ENCODE measurements at places on chromosomes 12 and 14.

DNA sequence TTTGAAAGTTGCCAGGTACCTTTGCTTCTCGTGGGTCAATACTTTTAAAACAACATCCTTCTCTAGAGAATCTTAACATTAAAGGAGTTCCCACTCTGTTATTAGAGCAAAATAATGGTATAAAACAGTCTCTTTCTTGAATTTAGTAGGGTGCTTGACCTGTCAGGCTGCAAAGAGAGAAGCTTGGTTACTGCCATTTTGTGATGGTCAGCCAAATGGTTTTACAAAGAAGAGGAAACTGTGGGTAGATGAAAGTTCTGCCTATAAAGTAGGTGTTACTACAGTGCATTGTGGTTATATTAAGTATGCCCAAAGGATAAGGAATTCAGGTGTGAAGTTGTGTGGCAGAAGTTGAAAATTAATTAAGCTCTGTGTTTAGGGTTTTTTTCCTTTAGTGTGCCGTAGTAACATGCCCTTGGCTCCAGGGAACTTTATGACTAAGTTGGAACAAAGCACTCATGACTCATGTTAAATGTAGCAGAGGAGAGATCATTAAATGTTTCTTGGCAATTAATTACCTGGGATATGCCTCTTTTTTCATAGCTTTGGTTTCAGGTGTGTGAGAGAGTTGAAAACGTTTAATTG is 354.0 kb upstream of the KITLG start:
- no peak for DNase-seq

- DNase-seq: no peak
These were observed 160.5 kb downstream of the PIK3C2G start for GRCh38 chr12:18421867-18422266.

GRCh38 chr14:61930101-61930857 is 168.1 kb downstream of the SNAPC1 start:
- DNase-seq: no peak

GRCh38 chr14:56189307-56189706 is 71.1 kb downstream of the PELI2 start:
- DNase-seq: no peak

DNA sequence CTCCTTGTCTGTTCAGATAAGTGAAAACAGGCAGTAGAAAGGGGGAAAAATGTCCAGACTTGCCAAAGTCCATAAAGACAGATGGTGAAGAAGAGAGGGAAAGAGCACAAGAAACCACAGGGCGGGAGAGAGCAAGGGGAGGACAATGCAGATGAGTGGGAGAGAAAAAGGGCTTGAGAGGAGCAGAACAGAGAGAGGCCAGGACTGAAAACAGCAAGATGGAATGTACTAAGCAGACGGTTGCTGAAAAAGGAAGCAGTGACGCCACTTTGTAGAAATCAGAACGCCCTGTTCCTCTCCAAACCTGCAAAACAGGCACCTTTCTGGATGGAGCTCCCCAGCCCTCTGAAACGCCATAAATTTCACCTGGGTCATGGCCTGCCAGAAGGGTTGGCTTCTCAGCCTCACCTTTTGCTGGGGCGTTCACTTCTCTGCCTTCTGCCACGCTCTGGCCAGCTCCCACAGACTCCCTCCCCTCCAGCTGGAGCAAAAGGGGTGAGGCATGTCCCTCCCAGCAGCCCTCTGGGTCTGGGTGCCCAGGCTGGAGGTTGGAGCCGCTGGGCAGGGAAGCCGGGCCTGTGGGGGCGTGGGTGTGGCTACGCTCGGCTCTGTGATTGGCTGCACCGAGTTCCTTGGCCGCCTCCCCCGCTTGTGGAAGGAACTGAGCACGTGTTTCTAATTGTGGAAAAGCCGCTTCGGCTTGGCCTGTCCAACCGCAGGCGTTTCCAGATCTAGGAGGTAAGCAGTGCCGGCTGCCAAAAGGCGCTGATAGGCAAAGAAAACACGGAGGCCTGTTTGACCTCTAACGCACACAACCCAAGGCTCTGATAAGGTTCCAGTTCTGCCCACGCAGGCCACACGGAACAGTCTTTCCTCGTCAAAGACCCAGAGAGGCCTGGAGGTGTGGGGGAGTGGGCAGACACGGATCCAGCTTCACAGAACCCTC is 29.3 kb downstream of the SLC7A8 start:
- no peak for DNase-seq

GRCh38 chr12:2300886-2301285 is 248.1 kb downstream of the CACNA1C start:
- DNase-seq: no peak

DNA sequence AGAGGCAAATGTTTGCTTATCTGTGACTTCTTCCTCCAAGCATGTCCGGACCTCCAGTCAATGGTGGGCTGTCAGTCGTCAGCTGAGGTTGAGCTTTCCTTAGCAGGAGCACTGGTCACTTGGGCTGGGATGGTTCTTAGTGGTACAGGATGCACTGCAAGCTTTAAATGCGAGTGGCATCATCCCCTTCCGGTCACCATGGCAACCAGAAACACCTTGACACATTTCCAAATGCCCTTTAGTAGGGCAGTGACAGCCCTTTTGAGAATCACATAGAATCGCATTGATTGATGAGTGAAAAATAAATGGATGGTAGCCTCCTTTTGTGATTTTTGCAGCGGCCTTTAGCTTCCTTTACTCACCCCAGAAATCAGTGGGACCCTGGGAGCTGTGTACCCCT is 24.1 kb downstream of the NTF3 start:
- DNase-seq: no peak

DNA sequence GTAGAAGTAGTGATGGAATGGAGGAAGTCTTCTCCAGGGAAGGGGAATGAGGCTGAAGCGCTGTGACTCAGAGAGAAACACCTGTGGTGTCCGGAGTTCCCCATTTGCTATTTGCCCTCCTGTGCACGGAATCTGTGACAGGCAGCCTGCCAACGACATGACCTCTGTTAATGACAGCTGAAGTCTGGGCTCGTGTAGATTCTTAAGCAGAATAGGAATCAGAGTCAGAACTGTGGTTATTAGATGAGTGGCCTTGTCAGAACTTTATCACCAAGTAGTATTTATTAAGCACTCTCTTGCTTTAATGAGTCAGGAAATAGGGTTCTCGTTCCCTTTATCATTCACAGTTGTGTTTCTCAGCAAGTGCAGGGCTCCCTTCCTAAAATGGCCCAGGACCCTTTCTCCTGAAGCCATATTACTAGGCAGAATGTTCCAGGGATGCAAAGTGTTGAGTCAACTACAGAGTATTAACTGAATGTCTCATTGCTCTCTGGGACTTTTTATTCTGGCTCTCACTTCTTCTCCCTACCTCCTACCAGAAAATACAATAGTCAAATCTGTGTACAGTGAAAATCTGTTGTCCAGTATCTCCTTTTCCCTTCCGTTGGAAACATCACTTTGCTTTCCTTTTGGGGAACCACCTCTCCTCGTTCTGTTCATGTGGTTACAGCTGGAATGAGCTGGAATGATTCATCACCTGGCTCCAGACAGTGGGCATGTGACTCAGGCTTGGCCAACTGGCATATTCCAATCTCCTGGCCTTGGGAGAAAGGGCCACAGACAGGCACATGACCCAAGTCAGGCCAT is 77.8 kb upstream of the MAX start:
- DNase-seq: no peak

DNA sequence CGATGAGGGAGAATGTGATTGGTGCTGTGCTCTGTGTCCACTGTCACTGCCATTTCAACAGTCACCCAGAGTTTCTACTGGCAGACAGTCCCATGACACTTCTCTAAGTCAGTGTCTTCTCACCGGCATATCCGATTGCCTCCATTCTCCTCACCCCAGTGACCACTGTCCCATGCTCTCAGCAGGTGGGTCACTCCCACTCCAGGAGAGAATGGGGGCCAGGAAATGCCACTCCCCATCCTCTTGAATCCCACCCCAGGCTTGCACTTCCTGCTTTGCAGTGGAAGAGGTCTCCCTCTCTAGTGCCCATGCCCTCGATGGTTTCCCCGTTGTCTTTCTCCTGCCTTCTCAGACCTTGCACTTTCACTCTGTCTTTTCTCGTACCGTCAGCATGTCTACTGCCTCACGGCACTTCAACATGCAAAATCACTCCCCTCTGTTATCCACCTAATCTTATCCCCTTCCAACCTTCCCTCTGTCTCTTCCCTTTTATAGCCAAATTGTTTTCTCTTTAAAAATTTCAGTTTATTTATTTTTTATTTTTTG is 2.2 kb upstream of the EP400 start:
- no peak for DNase-seq

DNA sequence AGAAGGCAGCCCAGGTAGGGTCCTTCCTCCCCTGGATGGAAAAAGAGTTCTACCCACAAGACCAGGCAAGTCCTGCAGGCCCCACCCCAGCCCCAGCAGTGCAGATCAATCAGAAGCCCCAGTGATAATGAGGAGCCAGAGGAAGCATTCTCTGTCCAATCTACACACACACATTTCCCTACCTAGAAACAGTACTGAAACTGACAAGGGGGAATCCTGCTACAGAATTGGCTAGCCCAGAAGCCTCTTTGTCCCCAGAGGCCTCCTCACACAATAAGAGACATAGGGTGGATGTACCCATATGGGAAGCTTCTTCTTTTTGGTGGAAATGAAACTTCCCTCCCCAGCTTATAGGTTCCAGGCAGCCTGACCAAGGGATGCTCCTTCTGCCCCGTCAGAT is 9.9 kb downstream of the FSCB start:
- no peak for DNase-seq

- DNase-seq: no peak
These were observed 12.3 kb downstream of the EMP1 start for GRCh38 chr12:13208533-13209435.

- DNase-seq: no peak
These were observed 31.5 kb downstream of the ERO1A start for GRCh38 chr14:52663850-52664249.

DNA sequence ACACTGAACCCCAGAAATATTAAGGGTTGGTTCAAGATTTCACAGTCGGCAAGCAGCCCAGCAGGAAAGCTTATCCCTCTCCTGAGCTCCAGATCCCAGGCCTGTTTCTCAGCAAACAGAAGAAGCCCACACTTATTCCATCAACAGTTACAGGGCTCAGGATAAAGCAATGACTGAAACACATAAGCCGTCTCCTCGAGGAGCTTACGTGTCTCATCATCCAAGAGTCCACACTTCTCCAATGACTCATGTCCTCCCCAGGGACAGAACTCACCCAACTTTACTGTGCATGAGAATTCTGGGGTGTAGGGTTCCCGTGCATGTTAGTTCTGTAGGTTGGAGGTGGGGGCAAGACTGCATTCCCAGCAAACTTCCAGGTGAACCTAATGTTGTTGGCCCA is 31.2 kb downstream of the GSC start:
- DNase-seq: no peak

DNA sequence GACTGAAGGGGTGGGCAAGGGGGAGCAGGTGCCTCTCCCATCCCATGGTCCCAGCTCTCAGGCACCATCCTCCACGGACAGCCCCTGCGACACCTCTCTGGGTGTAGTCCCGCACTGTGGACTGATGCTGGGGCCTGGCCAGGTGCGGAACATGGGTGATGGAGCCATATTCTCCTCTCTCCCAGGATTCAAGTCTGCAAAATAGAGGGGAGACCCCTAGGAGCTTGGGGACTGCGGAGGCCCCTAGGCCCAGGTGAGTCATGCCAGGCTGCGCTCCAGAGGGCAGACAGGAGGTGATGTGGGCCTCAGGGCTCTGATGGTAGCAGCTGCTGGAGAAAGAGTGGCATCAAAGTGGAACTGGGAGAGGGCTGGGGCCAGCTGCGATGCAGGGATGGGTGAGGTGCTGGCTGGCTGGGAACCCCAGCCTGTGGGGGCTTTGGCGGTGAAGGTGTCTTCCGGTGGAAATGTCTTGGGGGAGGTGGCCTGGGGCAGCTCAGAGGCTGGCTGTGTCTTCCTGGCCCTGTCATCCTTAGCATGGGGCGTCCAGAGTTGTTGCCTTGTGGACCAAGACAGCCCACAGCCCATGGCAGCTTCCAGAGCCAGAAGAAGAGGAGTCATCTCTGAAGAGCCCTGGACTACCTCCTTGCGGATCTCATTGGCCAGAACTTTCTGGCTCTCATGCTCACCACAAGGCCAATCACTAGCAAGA is 149.1 kb downstream of the KIF26A start:
- DNase-seq: no peak

- no peak for DNase-seq
These were observed 12.6 kb downstream of the WSCD2 start for GRCh38 chr12:108141600-108142130.

DNA sequence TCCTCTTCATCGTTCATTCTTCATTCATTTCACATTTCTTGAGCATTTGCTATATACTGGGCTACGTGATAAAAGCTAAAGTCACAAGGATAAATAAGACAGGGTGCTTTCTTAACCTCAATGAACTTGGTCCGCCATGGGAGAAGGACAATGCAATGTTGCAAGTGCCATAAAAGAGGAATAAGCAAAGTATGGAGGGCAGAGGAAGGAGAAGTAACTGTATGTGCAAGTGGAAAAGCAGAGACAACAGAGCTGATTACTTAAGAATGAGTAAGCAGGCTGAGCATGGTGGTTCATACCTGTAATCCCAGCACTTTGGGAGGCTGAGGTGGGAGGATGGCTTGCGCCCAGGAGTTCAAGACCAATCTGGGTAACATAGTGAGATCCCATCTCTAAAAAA is 14.4 kb downstream of the AREL1 start:
- DNase-seq: no peak

GRCh38 chr14:89171168-89171567 is 245.9 kb downstream of the FOXN3 start:
- DNase-seq: no peak

DNA sequence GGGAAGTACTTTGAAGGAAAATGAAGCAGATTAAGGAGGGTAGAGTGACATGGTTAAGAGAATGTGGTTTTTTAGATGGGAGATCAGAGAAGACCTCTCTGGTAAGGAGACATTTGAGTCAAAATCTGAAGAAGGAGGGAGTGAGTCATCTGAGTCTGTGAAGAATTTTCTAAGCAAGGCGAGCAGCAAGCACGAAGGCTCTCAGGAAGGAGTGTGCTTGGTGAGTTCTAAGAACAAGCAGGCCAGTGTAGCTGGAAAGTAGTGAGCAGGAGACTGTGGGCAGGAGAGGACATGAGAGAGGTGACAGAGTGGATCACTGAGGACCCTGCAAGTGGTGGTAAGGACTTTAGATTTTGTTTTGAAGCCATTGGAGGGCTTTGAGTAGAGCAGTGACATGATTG is 76.3 kb upstream of the FUT8 start:
- no peak for DNase-seq

GRCh38 chr12:111775205-111776193 is 8.8 kb downstream of the ALDH2 start:
- DNase-seq: no peak

GRCh38 chr12:13197526-13198143 is 1.1 kb downstream of the EMP1 start:
- no peak for DNase-seq

- DNase-seq: no peak
These were observed 280.5 kb downstream of the DPF3 start for GRCh38 chr14:72613231-72613974.

GRCh38 chr12:111407377-111408115 is 1.8 kb downstream of the SH2B3 start:
- no peak for DNase-seq

DNA sequence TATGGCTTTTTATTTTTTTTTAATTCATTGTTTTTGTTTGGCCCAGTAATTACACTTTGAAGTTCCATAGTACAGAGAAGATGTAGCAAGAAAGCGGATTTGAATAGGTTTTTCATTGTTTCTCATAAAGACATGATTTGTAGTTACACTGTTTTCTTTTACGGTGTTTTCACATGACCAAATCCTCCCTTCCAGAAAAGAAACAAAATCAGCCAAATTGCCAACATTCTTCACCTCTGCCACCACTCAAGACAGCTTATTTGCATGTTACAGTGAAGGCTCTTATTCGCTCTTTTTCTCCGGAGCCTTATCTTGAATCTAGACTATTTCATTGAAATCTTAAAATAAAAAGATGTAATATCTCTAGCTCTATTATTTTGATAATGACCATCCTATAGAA is 50.9 kb upstream of the KCNH5 start:
- no peak for DNase-seq

All from NCI-H1436 (cell line).